ENCODE measurements at places on chromosomes 16 and 17. TPM values are rescaled to one million over a fixed set of nuclear protein-coding genes. Genes with fewer than 3 reads are reported as not detected.

The MILR1 gene
- total RNA-seq = 0.65 TPM

The TPSG1 gene
- total RNA-seq = not detected

The KRTAP4-9 gene
- total RNA-seq = not detected

- no peak overlapping the region for H3K4me3 ChIP-seq
- H3K4me1 ChIP-seq = no peaks in the 10 kb centered on the region
Observed at GRCh38 chr16:75948441-75948840, 222.2 kb upstream of the CPHXL start.

Data from activated naive CD8-positive, alpha-beta T cell treated with anti-CD3 and anti-CD28 coated beads, Interleukin-2, amount 10 ng/mL, durations not matched to agents 7 days and 5 days (primary cell).